Astrocyte of the hippocampus (primary cell): ENCODE measurements at places on chromosomes 5 and 9.

- no peak for DNase-seq
These were observed 217.9 kb downstream of the SREK1 start for GRCh38 chr5:66362046-66362445.

GRCh38 chr9:110016340-110016739, 191.6 kb downstream of the C9orf152 start:
- DNase-seq, result peak; percentile 81

- no peak for DNase-seq
These were observed 4.8 kb downstream of the NINJ1 start for GRCh38 chr9:93129286-93129685.

DNA sequence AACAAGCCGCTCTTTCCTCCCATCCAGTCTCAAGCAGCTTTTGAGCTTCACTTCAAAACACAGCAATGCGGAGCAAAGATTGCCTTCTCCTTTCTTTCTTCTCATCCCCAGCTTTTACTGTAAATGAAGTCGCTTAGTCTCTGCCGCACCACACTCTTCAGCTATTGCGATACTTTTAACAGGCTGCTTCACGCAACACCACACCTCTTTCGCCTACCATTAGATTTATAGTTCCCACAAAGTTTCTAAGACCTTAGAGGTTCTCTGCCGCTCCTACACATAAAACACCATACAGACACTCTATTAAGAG, 711 bp downstream of the PGGT1B start:
- no peak for DNase-seq

DNA sequence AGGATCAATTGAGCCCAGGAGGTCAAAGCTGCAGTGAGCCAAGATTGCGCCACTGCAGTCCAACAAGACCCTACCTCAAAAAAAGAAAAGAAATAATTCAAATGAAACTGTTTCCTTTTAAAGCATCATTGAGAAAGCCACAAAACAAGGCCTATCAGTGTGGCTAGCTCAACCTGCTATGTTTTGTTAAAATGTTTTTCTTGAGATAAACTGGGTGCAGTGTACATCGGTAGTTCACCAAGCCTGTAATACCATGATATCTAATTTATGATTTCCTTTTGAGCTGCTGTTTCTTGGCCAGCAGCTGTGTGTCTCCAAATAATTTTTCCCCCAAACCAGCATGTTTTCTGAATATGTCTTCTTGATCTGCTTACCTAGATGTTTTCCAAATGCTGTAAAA, 97.3 kb upstream of the GOLGA1 start:
- no peak for DNase-seq

DNA sequence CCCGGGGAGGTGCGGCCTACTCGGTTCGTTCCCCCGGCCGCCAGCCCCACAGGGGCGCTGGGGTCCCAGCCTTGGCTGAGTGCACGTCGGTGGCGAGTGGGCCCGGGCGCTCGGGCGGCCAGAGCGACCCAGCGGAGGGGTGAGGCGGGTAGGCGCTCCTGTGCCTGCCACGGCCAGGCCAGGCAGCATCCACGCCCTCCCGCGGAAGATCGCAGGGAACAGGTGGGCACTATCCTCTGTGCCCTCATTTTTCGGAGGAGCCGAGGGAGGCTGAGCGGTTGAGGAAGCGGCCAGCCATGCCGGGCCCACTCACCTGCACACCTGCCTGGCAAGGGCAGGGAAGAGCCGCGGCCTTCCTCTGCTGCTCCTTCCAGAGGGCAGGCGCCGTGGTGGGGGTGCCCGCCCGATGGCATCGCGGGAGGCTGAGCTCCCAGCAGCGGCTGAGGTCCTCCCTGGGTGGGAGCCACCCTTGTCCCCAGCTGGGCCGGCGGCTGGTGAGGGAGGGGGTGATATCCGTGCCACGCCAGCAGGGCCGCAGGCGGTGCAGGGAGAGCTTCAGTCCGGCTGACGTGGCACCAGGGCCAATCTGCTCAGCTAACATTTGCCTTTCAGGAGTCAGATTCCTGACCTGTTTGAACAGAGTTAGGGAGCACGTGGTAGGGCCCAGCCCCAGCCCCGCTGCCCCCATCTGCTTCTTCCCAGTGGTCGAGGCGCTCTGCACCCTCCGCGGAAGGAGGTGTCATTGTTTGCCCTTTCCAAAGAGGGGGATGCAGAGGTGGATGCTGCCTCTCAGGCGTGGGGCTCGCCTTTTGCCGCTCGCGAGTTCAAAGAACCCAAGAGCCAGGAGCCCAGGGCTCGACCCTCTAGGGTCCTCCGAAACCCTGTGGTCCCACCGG, 1.6 kb upstream of the SEC16A start:
- no peak for DNase-seq

- DNase-seq, result no peak
These were observed 616.9 kb downstream of the CSNK1G3 start for GRCh38 chr5:124128867-124129266.
